HEK293T (cell line): ENCODE measurements at places on chromosomes 5 and 9.

DNA sequence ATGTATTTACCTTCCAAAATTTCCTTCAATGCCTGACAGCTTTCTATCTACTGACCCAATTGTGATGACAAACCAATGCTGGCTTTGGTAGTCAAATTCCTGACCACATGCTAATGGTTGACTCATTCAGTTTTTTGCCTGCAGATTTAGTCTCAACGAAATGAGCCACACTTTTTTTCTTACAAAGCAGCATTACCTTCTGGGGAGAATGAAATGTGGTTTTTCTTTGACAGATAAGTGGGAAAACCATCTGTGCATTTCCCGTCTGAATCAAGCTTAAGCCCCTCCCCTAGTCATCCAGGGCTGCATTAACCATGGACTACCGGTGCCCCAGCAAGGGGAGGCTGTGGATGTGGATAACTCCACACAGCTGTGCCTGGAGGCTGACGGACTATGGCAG is 99.6 kb upstream of the TAF11L2 start:
- DNase-seq = no peak

GRCh38 chr9:91978740-91979414 is 28.8 kb upstream of the ROR2 start:
- peak; percentile 53 for DNase-seq

DNA sequence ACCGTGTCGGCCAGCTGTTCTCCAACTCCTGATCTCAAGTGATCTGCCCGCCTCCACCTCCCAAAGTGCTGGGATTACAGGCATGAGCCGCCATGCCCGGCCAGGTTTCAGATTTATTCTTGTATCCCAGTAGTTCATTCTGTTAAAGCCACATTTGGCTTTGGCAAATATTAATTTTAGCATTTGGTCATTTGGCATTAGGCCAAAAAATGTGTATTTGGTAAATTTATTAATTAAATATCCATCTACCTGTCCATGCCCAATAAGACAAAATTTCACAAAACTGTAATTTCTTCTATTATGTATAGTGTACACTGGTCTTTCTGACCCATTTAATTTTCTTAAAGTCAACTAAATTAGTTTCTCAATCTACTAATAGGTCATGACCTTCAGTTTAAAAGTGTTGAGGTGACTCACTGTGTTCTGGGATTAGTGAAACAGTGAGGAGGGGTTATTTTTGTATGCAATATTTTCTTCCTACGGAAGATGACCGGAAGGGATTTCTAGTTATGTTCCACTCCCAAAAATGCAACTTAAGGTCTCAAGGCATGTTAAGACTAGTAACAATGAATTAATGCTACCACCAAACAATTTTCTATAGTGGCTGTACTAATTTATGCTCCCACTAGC is 21.0 kb downstream of the OSTF1 start:
- DNase-seq = no peak

DNA sequence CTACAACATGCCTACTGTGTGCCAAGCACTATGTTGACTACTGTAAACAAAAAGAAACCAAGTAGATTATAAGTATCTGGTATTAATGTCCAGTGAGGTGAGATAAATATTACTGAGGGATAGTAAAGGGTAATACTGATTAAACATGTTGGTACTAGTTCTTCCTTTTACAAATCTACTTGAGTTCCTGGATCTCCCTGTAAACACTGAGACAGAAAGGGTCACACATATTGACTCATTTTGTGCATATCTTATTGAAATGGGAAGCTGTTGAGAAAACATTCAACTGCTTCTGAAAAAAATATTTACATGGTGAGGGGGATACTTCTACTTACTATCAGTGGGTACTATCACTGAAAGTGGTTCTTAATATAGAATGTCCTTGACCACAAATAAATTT is 24.3 kb downstream of the EFNA5 start:
- DNase-seq = no peak

GRCh38 chr9:121252104-121252851 is 15.7 kb upstream of the GSN start:
- DNase-seq = no peak

GRCh38 chr5:166746506-166746905 is 1544.9 kb upstream of the WWC1 start:
- no peak for DNase-seq

GRCh38 chr5:61486476-61486875 is 154.4 kb downstream of the ZSWIM6 start:
- no peak for DNase-seq

- DNase-seq = no peak
Observed at GRCh38 chr5:162407614-162408013, 340.0 kb downstream of the GABRG2 start.

DNA sequence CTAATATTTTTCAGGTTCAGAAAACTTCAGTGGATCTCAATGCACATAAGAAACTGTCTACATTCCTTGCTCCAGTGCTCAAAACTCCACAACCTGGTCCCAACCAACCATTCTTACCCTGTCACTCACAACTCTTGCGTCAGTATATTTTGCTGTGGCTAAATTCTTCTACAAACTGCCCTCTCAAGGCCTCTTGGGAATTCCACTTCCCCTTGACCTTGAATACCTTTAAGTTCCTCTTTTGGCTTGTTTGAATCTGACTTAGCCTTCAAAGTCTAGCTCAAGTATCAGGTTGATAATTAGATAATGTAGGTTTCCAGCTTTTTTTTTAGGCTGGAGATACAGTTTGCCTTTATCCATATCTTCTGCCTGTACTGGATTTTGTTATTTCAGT is 128.3 kb downstream of the SLF1 start:
- DNase-seq = no peak

- no peak for DNase-seq
Observed at GRCh38 chr5:150209099-150209635, 19.3 kb downstream of the SLC6A7 start.

DNA sequence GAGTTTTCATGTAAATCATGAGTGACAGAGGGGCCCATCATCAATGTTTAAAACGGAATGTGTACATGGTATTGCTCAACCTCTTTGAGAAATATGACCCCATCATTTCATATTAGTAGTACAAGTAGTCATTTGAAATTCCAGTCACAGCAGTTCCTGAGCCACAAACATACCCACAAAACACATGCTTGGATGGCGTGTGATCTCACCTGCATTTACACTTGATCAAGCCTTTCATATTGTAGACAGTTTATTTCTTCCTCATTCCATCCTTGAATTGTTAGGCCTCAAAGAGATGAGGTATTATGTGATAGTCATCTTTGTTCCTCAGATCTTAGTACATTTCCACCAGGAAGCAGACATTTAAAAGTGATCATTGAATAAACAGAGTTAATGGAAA is 96.8 kb upstream of the TAS2R1 start:
- no peak for DNase-seq

DNA sequence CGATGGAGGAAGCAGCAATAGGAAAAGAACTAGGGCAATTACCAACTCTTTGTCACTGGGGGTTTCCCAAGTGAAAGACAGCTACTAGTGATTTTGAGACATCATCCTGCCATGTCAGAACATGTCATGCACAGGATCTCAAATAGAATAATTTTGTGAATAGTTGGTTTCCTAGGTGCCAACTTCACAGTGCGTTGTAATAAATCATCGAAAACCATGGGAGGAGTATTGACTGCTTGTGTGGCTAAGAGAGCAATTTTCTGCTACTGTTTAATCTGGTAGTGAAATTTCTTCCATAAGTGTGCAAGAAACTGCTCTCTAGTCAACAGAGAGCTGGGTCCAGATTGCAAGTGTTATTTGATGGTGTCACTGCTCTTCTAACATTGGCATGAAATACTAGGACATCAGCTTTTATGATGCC is 168.6 kb downstream of the NNT start:
- no peak for DNase-seq

DNA sequence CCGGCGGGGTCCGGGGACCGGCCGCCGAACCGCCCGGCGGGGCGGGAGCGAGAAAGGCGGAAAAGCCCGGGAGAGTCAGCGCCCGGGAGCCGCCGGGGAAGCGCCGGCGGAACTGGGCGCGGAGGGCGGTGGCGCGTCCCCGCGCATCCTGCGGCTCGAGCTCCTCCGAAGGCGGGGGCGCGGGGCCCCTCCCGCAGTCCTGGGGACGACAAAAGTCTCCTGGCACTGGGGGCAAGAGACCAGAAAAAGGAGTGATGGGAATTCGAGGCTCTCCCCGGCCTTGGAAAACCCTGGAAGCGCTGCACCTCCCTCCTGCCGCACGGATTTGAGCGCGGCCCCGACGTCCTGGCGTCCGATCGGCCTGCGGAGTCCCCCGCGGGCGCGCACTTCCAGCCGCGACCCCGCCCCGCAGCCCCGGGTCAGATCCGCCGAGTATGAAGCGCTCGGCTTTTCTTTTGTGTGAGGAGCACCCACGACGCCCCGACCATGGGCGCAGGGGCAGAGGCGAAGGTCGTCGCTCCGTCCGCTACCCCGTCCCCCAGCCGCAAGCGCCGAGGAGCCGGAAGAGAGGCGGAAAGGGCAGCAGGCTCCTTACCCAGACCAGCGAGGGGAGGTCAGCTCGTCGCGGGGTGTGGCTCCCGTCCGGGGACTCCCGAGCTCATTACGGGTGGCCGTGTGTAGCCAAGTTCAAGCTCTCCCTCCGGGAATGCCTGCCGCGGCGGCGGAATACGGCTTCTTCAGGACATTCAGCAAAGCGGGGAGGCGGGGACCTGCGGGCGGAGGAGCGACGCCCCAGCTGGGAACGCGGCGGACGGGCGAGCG is at the start of gene EPB41L4A:
Gene EPB41L4A, minus strand, starts transcription at position 114 of the 822 bp plus-strand sequence. CDS start 238 bp downstream, outside the sequence.
- DNase-seq = peak; percentile 42

DNA sequence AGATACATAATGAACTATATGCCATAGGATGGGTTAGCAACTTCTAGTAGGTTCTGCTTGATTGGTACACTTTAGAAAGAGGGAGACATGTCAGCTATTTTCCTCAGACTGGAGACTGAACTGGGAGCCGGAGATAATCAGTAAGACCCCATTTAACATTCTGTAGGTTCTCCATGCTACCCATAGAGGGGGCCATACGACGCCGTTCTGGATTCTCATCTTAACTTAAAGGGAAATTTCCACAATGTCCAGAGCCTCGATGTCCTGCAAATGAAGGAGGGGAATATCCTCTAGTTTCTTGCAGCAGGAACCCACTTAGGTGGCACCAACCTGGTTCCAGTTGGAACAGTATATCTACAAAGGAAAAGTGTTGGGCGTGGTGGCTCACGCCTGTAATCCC is 22.3 kb upstream of the NPM1 start:
- peak; percentile 75 for DNase-seq

GRCh38 chr9:116286297-116286696 is 132.7 kb downstream of the PAPPA start:
- DNase-seq = no peak

- no peak for DNase-seq
Observed at GRCh38 chr9:80076162-80076561, 504.4 kb downstream of the TLE4 start.
